Frontal cortex (tissue), 4 donors: ENCODE measurements at places on chromosomes 5 and 9.

GRCh38 chr5:41722359-41722950, 147.8 kb downstream of the OXCT1 start:
- no peak for DNase-seq

GRCh38 chr5:142152384-142152732, 43.8 kb downstream of the NDFIP1 start:
- no peak for DNase-seq

DNA sequence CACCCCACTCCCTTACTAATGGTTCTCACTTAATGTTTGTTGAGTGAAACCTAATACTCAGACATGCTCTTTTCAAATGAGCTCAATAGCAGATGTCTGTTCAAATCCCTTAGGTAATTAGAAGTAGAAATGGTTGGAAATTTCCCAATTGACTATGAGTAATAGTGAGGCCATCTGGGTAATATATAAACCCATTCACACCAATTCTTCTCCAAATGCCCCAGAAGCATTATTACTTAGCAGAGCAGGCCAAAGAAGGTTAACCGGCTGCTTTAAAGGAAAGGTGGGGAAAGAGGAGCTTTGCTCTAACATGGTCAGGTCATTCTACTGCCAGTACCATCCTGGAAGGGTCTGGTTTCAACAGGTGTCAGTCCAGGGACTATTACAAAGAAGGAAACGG, 119.5 kb upstream of the MTAP start:
- DNase-seq = no peak

- no peak for DNase-seq
Observed at GRCh38 chr5:141973871-141974595, 5.1 kb downstream of the RNF14 start.

GRCh38 chr9:122113574-122113973, 20.5 kb upstream of the TTLL11 start:
- DNase-seq = no peak

- DNase-seq = no peak
Observed at GRCh38 chr5:124537107-124537506, 209.3 kb downstream of the ZNF608 start.

DNA sequence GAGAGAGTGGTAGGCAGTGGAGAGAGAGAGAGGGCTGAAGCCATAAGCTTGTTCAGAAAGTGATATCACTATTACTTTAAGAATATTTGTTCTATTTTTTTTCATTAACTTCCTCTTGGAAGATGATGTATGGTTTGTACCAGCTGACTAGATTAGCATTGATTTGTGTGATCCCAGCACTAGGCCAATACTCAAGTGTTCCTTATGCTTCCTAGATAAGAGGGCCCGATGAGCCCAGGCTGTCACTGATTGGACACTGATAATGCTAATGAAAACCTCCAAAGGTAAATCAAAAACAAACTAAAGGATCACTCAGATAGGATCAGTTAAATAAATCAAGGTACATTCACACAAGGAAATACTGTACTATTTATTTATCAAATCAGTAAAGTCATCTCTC, 52.7 kb upstream of the OTULINL start:
- no peak for DNase-seq

DNA sequence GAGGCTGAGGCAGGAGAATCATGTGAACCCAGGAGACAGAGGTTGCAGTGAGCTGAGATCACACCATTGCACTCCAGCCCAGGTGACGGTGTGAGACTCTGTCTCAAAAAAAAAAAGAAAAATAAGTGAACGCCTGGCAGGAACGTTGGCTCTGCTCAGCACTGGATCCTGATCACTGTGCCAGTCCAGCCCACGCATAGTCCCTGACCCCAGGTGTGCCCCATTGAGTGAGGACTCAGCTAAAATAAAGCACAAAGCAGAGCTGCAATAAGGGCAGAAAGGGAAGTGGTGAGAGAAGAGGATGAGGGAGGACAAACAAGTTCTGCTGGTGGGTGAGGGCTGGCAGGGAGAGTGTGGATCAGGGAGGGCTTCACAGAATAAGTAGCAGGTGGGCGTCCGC, 4.3 kb downstream of the GRHPR start:
- no peak for DNase-seq

GRCh38 chr5:56638768-56639238, 176.5 kb upstream of the MAP3K1 start:
- DNase-seq = no peak

- no peak for DNase-seq
Observed at GRCh38 chr5:52727576-52727975, 60.1 kb upstream of the ITGA1 start.
